A549 (cell line): ENCODE measurements at places on chromosomes 3 and 15.

DNA sequence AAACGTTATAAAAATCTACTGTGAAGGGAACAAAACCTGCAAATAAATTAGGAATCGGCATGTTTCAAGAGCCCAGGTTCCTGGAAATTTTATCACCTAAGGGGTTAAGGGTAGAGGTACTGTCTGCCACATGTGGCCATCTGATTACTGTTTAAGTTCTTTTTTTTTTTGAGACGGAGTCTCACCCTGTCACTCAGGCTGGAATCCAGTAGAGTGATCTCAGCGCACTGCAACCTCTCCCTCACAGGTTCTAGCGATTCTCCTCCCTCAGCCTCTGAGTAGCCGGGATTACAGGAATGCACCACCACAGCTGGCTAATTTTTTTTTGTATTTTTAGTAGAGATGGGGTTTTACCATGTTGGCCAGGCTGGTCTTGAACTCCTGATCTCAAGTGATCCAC is 35.8 kb downstream of the UQCC5 start:
- no peak for DNase-seq

- no peak for DNase-seq
Observed at GRCh38 chr3:13579063-13579462, 30.1 kb downstream of the FBLN2 start.

DNA sequence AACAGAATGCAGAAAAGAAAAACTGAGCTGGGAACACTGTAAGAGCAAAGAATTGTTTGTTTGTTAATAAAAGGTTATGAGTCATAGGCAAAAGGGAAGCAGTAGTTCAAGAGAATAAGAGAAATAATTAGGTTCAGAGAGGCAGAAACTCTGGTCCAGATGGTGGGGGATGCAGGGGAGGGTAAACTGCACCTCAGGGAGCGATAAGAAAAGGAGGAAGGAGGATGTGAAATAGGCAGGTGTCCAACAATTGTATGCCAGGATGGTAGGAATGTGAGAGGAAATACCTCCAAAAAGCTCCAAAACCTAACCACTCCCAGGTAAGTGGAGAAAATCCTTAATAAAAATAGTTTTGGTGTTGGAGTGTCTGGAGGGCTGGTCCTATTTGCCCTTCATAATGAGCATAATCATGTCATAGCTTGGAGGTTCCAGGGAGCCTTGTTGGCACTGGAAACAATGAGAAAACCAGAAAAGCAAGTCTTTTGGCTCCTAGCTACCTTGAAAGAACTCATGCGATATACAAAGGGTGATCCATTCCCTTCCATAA is 405.4 kb upstream of the TBL1XR1 start:
- no peak for DNase-seq

DNA sequence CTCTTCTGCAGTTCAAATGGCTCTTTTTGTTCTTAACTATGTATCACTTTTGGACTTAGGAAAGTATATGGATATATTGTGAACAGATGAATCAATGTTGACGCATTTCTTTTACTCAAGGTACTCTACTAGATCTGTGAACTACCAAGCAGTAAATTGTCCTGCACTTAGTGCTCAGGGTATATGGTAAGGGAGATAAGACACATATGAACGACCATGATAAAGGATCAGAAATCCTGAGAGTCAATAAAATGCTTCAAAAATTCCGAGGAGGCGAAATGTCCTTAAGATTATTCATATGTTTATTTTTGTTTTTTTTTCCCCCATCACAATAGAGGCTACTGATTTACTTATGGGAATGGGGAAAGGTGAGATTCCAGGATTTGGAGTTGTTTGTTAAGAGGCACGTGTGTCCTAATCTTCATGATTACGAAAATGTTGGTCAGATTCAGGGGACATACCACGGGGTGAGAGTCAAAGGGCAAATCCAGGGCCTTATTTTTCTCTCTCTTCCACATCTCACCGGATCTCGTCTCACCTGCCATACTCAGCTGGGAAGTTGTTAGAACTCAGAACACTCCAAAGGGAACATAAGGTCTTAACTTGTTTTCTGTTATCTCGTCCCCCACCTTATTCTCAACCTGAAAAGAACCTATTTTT is 475.1 kb upstream of the TBL1XR1 start:
- no peak for DNase-seq

- DNase-seq, result no peak
Observed at GRCh38 chr15:88378188-88378637, 89.0 kb downstream of the MRPL46 start.

GRCh38 chr3:127775398-127776109 is 46.8 kb downstream of the MGLL start:
- no peak for DNase-seq

- DNase-seq, result peak; percentile 47
Observed at GRCh38 chr3:159263750-159264553, 462.1 kb downstream of the MFSD1 start.

- no peak for DNase-seq
Observed at GRCh38 chr3:162769564-162769963, 1273.0 kb downstream of the OTOL1 start.

DNA sequence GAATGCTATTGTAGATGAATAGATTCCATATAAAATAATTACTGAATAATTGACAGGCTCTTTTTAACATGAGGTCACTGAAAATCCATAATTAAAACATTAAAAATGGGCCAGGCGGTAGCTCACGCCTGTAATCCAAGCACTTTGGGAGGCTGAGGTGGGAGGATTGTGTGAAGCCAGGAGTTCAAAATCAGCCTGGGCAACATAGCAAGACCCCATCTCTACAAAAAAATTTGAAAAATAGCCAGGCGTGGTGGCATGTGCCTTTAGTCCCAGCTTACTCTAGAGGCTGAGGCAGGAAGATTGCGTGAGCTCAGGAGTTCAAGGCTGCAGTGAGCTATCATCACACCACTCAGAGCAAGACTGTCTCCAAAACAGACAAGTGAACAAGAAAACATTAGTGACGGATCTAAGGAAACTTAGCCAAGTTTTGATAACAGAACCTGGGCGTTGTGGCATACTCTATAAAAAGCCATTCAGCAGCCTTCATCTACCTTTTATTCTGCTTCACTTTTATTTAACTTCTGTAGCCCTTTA is 110.5 kb downstream of the KLHL25 start:
- DNase-seq, result no peak

DNA sequence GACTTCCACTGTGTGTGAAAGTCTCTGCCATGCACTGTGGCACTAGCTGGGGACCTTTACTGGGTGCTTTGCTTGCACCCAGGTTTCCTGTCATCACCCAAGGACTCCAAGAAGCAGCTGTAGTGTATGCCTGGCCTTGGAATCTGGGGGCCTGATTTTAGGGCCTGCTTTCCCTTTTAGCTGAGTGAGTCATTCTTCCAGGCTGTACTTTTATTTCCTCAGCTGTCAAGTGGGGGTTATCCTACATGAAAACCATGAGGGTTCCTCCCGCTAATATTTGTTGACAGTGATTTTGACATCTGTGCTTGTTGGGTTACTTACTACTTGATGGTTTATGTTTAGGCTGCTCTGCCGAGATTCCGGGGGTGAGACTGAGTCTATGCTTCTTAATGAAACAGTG is 18.5 kb downstream of the GORASP1 start:
- DNase-seq, result no peak
